ENCODE measurements at places on chromosomes 5 and 9. TPM values are rescaled to one million over a fixed set of nuclear protein-coding genes. Genes with fewer than 3 reads are reported as not detected.

DMGDH gene
- 1.6 TPM for total RNA-seq

DNA sequence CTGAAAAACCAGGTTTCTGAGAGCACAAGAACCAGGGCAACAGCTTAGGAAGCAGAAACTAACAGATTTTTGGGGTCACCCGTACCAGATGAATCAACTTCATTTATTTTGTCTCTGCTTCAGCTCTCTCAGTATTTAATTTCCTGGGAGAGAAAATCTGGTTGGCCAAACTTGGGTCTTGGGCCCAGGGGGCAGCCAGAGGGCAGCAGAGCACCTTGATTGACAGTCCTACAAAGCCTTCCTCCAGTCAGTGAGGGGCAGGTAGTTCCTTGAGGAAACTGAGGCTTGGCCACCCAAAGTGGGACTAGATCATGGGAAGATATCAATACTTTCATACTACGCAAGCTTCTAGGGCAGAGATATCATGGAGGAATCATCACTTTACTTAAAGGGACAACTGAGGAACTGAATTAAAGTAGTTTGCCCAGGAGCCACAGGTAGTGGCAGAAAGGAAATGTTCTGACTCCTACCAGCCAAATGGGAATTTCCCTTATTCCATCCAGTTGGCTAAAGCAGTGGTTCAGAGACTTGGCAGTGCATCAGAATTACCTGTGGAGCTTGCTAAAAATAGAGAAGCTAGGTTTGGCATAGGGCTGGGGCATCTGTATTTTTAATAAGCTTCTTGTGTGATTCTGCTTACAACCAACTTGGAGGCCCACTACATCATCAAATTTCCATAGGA, 21.5 kb upstream of the ARHGAP26 start:
- no peak for DNase-seq

DNA sequence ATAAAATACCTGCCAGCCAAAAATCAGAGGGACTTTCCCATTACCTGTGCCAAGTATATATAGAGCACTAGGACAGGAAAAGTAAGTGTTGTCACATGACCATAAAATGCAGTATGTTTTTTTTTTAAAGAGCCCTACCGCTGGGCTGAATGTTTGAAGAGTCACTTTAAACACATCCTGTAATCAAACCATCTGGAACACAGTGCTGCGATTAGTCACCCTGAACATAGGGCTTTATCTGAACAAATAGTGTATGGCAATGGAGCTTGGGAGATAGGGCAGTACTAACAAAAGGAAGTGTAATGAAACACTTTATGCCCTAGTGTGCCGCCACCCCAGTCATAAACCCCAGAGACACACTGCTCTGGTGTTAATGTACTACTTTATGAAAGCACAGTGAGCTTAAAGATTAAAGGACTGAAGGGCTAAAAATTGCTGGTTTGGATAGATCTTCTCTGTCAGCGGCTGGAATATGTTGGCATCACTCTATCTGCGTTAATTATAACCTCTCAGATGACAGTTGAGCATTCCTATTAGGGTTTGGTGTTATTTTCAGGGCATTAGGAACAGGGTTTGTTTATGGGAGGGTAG, 90.4 kb downstream of the ZNF608 start:
- DNase-seq: peak; percentile 49

ARSI gene
- total RNA-seq: 2.2 TPM

DNA sequence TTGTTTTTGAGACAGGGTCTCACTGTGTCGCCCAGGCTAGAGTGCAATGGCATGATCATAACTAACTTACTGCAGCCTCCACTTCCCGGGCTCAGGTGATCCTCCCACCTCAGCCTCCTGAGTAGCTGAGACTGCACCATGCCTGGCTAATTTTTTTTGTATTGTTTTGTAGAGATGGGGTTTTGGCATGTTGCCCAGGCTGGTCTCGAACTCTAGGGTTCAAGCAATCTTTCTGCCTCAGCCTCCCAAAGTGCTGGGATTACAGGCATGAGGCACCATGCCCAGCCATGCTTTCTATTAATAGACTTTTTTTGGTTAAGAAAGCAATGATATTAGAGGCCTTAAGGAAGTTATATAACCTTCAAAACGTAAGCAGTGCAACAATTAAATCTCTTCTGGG, 23.3 kb downstream of the CLTA start:
- DNase-seq: no peak

- no peak for DNase-seq
These were observed 421.7 kb downstream of the CDK5RAP2 start for GRCh38 chr9:120158221-120158620.

TAL2 gene
- 0.58 TPM for total RNA-seq

DNA sequence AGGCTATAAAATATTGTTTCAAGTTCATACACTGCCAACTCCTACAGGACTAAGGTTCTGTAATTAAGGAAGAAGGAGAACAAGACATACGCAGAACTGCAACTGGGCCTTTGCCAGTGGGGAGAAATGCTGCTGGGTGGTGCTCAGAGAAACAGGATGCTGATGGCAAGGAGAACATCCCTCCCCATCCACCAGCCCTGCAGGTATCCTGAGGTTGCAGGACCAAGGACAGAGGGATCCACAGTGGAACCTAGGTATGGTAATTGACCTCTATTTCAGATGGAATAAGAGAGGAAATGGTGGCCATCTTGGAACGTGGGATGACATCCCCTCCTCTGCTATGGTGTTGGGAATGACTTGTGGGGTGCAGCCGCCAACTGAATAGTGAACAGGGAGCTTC, 206.3 kb upstream of the S1PR3 start:
- no peak for DNase-seq

GRCh38 chr5:152164860-152165259, 240.2 kb upstream of the GLRA1 start:
- no peak for DNase-seq

Measured in mucosa of gallbladder (tissue), 1 donor.